Neural crest cell (in vitro differentiated cells): ENCODE measurements at places on chromosomes 1 and 21.

DNA sequence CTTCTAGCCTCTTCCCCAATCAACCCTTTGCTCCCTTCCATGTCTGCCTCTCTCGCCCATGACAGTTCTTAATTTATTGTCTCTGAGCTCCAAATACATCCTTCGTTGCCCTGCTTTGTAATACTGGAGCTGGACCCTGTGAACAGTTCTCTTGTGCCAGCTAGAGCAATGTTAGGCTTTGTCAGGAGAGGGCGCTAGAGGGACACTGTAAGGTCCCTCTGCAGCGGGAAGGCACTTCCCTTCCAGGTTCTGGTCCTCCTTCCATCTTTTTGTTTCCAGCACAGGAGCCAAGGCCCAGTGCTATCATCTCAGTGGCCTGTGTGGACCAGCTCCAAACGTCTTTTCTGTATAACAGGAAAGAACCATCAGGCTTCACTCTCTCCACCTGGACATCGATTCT, 95.9 kb downstream of the PTPRU start:
- peak; percentile 30 for DNase-seq

- no peak for DNase-seq
Measured at GRCh38 chr1:170397061-170397460, 134.9 kb upstream of the GORAB start.

DNA sequence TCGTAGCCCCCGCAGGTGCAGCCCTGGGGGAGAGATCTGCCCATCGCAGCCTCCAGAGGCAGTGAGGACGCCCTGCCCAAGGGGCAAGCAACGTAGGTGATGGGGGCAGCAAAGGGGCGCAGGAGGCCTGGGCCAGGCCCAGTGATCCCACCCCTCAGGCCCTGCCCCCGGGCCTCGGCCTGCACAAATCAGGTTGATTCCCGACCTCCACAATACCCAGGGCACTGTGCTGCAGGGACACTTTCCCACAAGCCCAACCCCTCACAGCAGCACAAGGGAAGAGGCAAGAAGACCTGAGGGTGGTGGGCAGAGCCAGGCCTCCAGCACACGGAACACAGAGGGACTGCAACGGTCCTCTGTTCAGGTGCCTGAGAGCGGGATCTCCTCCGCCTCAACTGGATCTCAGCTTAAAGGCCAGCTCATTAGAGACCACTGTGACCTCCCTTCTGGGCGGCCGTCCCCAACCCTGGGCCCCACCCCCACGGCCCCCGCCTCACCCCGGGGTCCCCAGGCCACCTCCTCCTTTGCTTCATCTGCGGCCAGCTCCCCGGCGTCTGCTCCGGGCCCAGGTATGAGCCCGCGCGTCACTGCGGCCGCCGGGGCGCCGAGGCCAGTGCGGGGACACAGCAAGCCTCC, 812 bp upstream of the ARF1 start:
- no peak for DNase-seq

- DNase-seq = peak; percentile 54
Measured at GRCh38 chr1:223748773-223749733, 36.7 kb downstream of the CAPN2 start.

DNA sequence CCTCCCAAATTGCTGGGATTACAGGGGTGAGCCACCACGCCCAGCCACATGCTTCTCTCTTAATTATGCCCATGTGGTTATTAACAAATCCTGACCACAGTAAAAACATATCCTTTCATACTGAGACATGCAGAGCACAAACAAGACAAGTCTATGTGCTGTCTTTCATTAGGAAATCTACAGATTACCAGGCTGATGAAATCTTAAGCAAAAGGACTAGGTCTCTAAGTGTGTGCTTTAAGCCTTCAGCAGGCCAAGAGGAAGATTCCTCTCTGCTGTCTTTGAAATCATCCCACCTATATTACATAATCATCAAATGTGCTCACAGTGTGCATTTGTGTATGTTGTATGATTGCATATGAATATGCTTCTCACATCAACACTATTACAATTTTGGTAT, 419.3 kb downstream of the KCTD3 start:
- DNase-seq = no peak

GRCh38 chr1:165116732-165117131, 239.8 kb downstream of the LMX1A start:
- DNase-seq = no peak

DNA sequence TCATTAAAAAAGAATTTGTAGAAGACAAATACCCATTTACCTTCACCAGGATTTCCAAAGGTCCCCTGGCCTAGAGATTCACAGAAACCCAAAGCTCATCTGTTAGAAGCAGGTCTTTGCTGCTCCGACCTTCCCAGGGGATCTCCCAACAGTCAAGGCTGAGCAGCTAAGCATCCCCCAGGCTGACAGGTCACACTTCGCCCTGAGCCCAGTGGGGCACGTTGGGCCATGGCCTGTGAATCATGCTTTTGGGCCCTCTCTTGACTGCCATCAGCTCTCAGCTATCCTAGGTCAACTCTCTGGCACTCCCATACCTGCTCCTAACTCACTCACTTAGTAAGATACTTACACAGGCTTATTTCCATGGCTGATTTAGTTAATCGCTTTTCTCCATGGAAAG, 157.7 kb downstream of the DSCAM start:
- no peak for DNase-seq

DNA sequence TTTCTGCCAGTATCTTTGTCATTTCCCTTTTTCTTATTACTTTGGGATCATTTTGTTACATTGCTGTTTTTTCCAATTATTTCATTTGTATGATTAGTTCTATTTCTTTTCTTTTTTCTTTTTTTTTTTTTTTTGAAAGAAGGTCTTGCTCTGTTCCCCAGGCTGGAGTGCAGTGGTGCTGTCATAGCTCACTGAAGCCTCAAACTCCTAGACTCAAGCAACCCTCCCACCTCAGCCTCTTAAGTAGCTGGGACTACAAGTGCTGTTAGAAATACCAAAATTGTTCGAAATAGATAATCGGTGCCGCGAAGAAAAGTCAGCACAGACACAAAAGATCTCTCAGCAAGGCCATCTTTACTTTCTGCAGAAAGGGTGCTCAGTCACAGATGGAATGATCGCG, 26.6 kb upstream of the COL6A1 start:
- no peak for DNase-seq

GRCh38 chr1:169240449-169241232, 127.0 kb downstream of the NME7 start:
- no peak for DNase-seq

GRCh38 chr1:236247286-236247685, 34.5 kb downstream of the ERO1B start:
- no peak for DNase-seq

DNA sequence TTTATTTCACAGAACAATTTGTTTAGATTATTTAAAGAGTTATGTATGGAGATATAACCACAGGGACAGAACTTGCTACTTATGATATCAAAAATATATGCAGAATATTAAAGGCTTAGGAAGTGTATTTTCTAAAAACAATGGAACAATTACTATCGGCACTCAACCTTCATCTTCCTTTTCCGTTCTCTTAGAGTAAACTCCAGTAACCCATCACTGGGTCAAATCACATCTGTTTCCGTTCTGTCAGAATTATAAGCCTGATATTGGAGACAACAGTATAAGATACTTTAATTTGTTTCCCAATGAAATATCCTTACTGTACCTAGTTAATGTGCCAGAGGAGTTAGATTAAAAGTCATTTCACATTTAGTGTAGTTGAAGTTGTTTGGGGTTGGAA, 32.2 kb downstream of the DTL start:
- DNase-seq = no peak

GRCh38 chr21:32994305-32994704, 31.4 kb upstream of the OLIG2 start:
- DNase-seq = no peak

DNA sequence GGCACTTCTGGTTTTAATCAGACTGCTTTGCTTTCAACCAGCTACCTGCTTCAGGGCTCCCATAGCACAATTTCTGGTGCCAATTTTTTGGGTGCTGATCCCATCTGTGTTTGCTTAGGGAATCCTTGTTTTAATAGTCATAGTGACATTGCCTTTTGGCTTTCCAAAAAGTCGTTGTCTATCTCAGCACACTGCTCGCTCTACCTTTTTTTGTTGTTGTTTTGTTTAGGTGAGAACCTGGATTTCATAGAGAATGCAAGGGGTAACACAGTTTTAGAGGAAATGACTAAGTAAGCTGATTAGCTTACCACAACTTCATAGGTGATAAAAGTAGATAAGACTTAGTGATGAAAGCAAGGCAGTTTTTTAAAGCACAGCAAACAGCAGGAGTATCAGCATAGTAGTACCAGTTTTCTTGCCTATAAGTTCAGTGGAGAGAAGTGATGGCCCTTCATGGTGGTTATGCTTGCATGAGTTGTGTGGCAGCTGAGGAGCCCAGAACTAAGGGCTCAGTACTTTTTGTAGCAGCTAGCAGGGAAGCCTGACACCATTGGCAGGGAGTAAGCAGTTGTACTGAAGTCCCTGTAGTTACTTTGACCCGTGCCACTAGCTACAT, 31.3 kb downstream of the NEK7 start:
- DNase-seq = no peak

DNA sequence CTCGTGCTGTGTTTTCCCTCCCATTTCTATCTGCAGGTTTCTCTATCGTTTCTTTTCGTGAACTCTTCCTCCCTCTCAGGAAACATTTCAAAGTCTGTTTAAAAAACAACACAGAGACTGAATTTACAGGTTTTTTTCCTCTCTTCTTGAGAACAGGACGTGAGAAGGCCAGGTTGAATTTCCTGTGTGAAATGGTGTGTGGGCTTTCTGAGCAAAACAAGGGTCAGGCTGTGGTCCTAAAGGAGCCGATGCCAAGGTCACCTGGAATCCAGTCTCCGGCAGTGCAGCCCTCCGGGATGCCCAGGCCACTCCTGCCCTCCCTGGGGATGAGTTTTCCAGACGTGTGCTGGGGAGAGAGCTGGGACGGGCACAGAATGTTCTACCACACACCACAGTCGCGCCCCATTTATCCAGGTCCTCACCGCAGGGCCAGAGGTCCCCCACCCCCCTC, 62.7 kb upstream of the RUNX3 start:
- DNase-seq = no peak
